ENCODE measurements at places on chromosomes 3 and 15.
A peak's percentile ranks its signal among the peaks of the same experiment; 100 is the strongest.

- H3K27ac ChIP-seq = no peak overlapping the region
- H3K27me3 ChIP-seq = no peaks in the 10 kb centered on the region
- H3K36me3 ChIP-seq = no peaks in the 10 kb centered on the region
- no peaks in the 10 kb centered on the region for H3K4me1 ChIP-seq
Measured at GRCh38 chr3:104805042-104805441, 561.7 kb upstream of the ALCAM start.

DNA sequence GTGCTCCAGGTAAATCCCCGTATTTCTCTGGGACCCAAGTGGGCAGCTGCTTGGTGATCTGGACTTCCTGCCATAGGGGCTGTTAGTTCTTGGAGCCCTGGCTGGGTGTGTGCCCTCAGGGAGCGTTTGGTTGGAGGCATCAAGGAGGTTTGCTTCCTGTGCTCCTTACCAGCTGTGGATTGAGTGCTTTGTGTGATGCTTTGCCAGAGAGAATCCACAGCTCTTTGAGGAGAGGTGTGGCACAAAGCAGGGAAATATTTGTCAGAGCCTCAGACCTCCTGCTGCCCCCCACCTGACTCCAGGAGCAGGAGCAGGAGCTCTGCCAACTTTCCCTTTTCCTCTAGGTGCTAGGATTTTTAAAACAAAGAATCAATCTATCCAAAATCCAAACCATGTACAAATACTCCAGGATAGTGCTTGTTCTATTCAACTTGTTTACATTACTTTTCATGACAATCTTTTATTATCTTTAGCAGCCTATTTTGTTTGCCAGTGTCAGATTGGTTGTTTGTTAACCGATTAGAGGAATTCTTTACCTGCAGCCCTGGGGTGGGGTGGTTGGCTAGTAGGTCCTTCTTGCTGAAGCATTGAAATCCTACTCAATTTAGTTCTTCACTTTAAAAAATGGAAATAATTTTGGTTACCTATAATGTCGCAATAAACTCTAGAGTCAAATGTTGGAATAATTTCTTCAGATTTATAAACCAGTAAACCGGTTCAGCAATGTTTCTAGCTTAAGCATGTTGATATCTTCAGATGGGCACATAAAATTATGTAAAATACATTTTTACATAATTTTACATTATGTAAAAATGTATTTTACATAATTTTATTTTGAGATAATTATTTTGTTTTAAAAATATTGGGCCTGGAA lies 2.5 kb downstream of the CTDSPL start:
- peaks cover 18% of the 10 kb centered on the region for H3K4me1 ChIP-seq
- H3K27ac ChIP-seq = no peak overlapping the region
- no peaks in the 10 kb centered on the region for H3K36me3 ChIP-seq
- H3K4me3 ChIP-seq = no peak overlapping the region
- H3K27me3 ChIP-seq = peaks cover 2% of the 10 kb centered on the region

DNA sequence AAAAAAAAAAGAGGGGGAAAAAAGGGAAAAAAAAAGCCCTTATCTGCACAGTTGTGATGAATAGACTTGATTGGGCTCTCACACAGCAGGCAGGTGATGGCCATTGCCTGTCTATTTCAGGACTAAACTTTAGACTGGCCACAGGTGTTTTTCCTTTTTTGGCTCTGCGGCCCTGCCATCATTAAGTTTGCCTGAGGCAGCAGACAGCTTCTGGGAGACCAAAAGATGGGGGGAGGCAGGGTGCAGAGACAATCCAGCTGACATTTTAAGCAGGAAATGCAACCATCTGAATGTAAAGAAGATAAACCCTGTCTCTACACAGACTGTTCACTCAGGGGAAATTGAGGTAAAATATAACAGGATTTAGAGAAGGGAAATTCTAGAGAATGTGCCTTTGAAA lies 295.0 kb upstream of the KCNH8 start:
- no peak overlapping the region for H3K4me3 ChIP-seq
- H3K4me1 ChIP-seq = no peaks in the 10 kb centered on the region
- no peak overlapping the region for H3K27ac ChIP-seq
- H3K27me3 ChIP-seq = peaks cover 8% of the 10 kb centered on the region
- no peak for DNase-seq
- H3K36me3 ChIP-seq = no peaks in the 10 kb centered on the region

- H3K4me3 ChIP-seq = no peak overlapping the region
- H3K4me1 ChIP-seq = peaks cover 6% of the 10 kb centered on the region
- H3K27ac ChIP-seq = no peak overlapping the region
- peaks cover 29% of the 10 kb centered on the region for H3K36me3 ChIP-seq
- DNase-seq = no peak
Measured at GRCh38 chr3:170117134-170117533, 64.4 kb downstream of the PHC3 start.

- H3K27ac ChIP-seq = no peak overlapping the region
- H3K4me3 ChIP-seq = no peak overlapping the region
- no peaks in the 10 kb centered on the region for H3K4me1 ChIP-seq
- no peaks in the 10 kb centered on the region for H3K36me3 ChIP-seq
- peak; percentile 66 for DNase-seq
Measured at GRCh38 chr3:36700537-36701248, 63.7 kb downstream of the DCLK3 start.

- no peaks in the 10 kb centered on the region for H3K36me3 ChIP-seq
- H3K4me3 ChIP-seq = no peak overlapping the region
- no peak overlapping the region for H3K27ac ChIP-seq
- H3K4me1 ChIP-seq = no peaks in the 10 kb centered on the region
- no peak for DNase-seq
Measured at GRCh38 chr3:148528024-148528423, 169.7 kb upstream of the AGTR1 start.

GRCh38 chr3:167851749-167852148 lies 116.2 kb downstream of the SERPINI1 start:
- H3K4me3 ChIP-seq = no peak overlapping the region
- no peak for DNase-seq
- H3K36me3 ChIP-seq = no peaks in the 10 kb centered on the region
- no peaks in the 10 kb centered on the region for H3K4me1 ChIP-seq
- H3K27me3 ChIP-seq = peaks cover 3% of the 10 kb centered on the region
- no peak overlapping the region for H3K27ac ChIP-seq

DNA sequence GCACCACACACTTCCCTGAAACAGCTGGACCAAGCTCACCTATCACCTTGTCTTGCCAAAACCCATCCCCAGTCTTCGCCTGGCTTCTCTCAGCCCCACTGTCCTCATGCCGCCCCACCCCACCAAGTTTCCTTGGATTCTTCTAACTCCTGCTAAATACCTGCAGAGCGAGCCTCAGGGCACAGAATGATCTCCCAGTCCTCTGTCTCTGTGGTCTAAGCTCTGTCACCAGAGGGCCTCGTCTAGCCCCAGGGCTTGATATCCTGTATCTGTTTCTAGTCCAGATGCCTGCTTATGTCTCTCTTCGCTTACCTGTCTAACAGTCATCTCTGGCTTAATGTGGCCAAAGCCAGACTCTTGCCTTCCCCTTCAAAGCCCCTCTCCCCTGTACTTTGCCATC lies 9.7 kb downstream of the CCDC12 start:
- no peak for DNase-seq
- peaks cover 80% of the 10 kb centered on the region for H3K4me1 ChIP-seq
- no peak overlapping the region for H3K4me3 ChIP-seq
- no peaks in the 10 kb centered on the region for H3K27me3 ChIP-seq

GRCh38 chr3:30098653-30099455 lies 507.5 kb upstream of the TGFBR2 start:
- peaks cover 9% of the 10 kb centered on the region for H3K4me1 ChIP-seq
- peak; percentile 15 for DNase-seq
- H3K36me3 ChIP-seq = no peaks in the 10 kb centered on the region
- H3K27ac ChIP-seq = no peak overlapping the region

DNA sequence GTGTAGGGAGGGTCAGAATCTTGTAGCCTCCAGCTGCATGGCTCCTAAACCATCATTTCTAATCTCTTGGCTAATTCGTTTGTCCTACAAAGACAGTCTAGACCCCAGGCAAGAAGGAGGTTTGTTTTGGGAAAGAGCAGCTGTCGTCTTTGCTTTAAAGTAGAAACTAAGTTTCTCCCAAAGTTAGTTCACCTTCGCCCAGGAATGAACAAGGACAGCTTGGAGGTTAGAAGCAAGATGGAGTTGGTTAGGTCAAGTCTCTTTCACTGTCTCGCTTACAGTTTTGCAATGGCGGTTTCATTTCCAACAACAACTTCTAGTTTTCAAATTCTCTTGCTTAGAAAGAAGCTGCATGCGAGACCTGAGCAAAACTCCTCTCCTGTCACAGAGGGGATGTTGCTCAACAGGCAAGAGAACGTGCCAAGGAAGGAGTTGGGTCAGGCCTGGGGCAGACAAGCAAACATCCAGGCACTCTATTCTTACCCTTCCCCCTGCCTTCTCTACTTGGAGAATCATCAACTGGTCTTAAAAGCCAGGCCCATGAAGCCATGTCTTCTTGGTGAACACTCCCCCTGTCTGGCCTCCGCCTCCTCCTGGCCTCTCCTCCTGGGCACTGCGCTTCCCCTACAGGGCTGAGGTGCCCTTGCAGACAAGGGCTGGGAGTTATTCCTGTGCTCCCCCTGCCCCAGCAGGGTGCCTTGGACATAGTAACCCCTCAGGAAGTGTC lies 57.6 kb downstream of the TMEM44 start:
- no peak overlapping the region for H3K4me3 ChIP-seq
- H3K27me3 ChIP-seq = peaks cover 19% of the 10 kb centered on the region
- peaks cover 18% of the 10 kb centered on the region for H3K4me1 ChIP-seq
- no peak for DNase-seq
- no peaks in the 10 kb centered on the region for H3K36me3 ChIP-seq

GRCh38 chr15:90097475-90097874 lies 4.8 kb downstream of the IDH2 start:
- H3K4me1 ChIP-seq = peaks cover 79% of the 10 kb centered on the region
- peak overlapping the region; percentile 89 for H3K27ac ChIP-seq
- peak overlapping the region; percentile 65 for H3K4me3 ChIP-seq
- no peaks in the 10 kb centered on the region for H3K27me3 ChIP-seq
- peaks cover 10% of the 10 kb centered on the region for H3K36me3 ChIP-seq

DNA sequence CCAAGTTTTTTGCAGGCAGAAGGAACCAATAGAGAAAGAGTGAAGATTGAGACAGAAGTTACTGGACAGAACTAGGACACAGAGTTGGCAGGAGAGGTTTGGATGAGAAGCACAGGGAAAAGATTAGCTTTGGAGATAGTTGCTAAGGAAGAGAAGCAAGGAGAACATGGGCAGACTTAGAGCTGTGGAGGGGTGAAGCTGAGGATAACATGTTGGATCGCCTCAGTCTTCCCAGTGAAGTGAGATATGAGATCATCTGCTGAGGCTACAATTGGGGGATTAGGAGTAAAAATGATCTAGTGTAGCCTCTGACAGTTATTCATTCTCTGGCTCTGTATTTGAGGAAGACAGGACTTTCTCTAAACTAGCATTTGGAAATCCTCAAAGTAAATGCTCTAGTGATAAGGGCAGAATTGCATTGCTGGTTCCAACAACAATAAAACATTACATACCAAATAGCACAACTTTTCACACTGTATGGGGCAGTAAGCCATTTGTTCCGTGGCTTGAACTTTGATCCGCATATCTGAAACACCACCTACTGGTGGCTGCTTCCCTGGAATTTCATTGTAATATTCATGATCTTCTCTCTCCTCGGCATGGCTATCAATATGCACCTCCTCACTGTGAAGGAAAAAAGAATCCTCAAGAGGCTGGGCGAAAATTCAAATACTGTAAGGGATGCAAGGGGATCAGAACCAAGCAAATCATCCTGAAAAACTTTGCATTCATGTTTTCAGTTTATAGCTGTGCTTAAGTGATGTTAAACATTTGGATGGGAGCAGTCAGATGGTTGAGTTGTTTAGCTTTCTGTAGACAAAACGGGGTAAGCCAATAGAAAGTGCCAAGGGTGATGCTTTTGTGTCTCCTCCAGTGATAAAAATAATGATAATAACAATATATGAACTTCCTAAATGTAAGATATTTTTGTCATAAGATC lies 22.2 kb upstream of the EID1 start:
- DNase-seq = no peak
- H3K27me3 ChIP-seq = peaks cover 2% of the 10 kb centered on the region
- H3K4me3 ChIP-seq = no peak overlapping the region
- H3K27ac ChIP-seq = no peak overlapping the region

DNA sequence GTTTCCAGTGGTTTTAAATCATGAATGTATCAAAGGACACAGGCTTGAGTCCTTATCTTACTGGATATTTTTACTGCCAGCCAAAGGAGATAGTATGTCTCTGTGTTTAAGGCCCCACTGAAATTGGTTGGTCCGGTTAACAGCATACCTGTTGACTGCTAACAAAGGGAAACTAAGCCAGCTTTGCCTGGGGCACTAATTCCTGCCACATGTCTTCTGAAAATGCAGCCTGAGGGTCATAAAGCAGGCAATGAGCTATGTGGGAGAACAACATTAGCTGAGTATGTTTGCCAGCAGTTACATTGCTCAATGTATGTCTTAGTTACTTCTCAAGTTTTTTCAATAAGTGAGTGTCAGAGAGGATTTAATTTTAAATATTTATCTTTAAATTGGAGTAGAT lies 12.4 kb downstream of the PLS1 start:
- H3K4me3 ChIP-seq = no peak overlapping the region
- no peak overlapping the region for H3K27ac ChIP-seq
- no peaks in the 10 kb centered on the region for H3K27me3 ChIP-seq
- no peaks in the 10 kb centered on the region for H3K4me1 ChIP-seq
- no peaks in the 10 kb centered on the region for H3K36me3 ChIP-seq
- no peak for DNase-seq

DNA sequence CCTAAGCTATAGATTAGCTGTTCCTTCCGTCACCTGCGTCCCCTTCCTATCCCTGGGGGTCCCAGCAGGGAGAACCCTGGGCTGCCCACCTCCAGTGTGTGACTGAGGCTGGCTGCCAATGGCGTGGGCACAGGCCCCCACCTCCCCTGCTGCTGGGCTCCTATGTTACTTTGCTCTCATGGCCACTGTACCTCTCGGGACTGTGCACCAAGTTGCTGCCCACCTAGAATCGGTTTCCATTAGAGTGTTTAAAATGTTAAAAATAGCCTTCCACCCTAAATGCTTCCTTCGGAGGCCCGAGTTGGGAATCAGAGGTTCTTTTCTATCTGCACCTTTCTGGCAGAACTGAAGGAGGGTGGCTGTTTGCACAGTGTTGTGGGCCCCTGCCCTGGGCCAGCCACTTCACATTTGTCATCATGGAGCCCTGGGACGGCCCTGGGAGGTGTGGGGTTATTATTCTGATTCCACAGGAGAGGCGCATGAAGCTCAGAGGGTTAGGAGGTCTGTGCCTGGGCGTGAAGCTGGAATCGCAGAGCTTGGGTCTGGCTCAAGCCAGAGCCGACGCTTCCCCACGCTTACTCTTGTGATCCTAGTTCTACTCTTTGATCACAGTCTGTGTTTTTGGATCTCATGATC lies 29.1 kb downstream of the IRAK2 start:
- H3K27ac ChIP-seq = peak overlapping the region; percentile 96
- peaks cover 1% of the 10 kb centered on the region for H3K36me3 ChIP-seq

GRCh38 chr3:192260116-192261010 lies 467.0 kb downstream of the FGF12 start:
- no peaks in the 10 kb centered on the region for H3K4me1 ChIP-seq
- H3K4me3 ChIP-seq = no peak overlapping the region
- no peaks in the 10 kb centered on the region for H3K36me3 ChIP-seq
- no peaks in the 10 kb centered on the region for H3K27me3 ChIP-seq
- DNase-seq = no peak
